ENCODE measurements at places on chromosomes 3 and 15.

GRCh38 chr3:184524981-184525336 is 36.6 kb upstream of the EPHB3 start:
- DNase-seq: no peak

DNA sequence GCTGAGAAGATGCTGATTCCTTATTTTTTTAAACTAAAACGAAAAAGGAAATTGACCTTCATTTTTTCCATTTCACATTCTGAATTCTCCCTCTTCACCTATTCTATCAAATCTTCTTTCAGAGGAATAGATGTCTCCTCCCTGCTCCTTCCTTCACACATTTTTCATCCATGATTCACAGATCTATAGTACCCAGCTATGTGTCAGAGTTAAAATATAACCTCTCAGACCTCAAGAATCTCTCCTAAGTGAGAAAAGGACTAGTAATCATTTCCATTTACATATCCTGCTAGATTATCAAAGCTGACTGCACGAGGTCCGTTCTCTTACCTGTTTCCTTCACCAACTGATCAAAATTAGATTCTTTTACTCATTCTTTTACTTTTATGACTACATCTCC is 1297.6 kb upstream of the ALCAM start:
- no peak for DNase-seq

DNA sequence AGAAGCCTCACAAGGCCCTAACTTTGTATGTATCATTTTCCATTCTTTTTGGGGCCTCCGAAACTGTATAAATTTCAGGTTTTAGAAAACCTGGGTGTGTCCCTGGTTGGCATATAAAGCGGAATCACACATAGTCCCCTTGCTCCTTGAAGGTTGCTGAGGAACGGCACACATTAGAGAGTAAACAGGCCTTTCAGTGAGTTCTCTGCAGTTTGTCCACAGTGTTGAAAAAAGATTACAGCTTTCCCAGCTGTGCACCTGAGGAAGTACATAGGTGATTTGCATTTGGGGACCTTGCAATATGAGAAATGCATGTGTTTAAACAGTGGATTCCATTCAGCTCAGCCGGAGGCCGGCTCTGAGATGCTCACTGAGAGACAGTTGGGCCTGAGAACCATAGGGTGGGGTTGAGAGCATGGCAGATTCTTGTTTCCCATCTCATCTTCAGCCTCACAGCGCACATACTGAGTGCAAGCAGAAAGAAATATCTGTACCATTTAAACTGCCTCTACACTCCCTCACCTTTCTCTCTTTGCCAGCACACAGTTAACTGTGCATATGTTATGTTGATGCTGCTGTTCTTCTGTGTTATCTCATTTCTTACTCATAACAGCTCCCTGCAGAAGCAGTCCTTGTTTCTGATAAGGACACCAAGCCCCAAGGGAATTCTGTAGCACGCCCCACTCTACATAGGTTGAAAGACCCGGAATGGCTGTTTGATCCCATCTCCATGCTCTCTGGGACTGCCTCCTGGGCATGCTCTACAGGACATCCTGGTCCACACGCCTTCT is 60.4 kb downstream of the BOC start:
- DNase-seq: no peak

GRCh38 chr3:106811376-106811775 is 565.9 kb upstream of the CCDC54 start:
- no peak for DNase-seq

GRCh38 chr3:19711160-19711782 is 222.7 kb downstream of the EFHB start:
- DNase-seq: no peak

- no peak for DNase-seq
These were observed 732 bp downstream of the SAXO2 start for GRCh38 chr15:82263350-82263749.

DNA sequence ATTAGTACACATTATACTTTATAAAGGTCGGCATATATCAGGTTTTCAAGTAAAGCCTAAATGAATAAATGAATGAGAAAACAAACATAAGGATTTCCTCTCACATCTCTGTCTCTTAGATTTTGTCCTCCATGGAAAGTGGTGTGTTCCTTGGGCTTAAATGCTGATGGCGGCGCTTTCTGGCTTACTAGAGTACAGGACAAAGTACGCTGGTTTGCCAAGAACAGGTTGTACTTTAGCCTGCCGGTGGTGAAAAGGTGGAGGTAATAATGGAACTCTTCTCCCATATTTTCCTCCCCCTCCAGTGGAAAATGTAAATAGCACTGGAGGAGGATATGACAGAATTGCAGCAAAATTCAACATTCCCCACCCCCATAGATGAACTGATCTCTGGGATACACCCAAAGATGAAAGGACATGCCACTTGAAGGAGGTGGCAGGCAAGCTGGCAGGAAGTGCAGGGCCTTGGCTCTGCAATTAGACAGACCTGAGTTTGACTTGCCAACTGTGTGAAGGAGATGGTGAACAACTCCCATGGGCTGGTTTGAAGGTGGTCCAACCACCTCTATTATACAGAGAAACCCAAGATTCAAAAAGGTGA is 29.3 kb downstream of the CEP152 start:
- DNase-seq: no peak

DNA sequence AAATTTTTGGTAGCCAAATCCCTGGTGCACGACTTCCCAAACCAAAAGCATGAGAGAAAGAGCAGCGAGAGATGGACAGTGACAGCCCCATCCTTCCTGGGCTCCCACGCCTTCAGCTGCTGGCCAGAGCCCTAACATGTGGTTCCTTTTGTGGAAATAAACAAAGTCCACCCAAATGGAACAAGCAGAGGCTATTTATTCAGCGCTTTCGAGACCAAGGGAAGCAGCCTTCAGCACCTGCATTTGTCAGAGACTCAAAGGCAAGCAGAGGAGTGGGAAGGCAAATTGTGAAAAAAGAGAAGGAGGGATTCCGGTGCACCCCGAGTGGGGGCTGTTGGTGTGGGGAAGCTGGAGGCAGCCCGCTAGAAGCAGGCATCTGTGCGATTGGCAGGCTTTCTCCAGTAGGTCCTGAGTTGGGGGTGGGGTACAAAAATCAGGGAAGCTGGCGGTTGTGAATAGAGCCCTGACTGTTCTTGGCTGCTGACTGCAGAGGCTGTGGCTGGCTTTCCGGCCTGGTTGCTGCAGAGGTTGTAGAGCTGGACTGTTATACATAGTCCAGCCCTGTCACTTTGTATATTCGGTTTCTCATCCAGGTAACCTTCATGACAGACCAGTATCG is 427.2 kb downstream of the OCA2 start:
- no peak for DNase-seq

DNA sequence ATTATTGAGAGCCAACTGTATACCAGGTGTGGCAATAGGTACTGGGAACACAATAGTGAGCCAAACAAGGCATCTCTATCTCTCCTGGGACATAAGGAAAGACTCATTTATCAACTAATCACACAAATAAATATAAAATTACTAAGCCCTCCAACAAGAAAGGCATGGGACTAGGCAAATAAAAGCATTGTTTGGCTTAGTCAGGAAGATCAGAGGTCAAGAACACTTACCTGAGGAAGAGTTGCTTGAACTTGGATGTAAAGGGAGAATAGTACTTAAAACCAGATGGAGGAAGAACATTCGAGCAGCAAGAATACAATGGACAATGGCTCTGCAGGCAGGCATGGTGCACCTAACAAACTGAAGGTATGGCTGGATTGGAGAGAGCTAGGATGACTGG is 300.7 kb downstream of the WDR72 start:
- DNase-seq: no peak

- no peak for DNase-seq
These were observed 38.6 kb upstream of the SEC22A start for GRCh38 chr3:123163141-123163540.

DNA sequence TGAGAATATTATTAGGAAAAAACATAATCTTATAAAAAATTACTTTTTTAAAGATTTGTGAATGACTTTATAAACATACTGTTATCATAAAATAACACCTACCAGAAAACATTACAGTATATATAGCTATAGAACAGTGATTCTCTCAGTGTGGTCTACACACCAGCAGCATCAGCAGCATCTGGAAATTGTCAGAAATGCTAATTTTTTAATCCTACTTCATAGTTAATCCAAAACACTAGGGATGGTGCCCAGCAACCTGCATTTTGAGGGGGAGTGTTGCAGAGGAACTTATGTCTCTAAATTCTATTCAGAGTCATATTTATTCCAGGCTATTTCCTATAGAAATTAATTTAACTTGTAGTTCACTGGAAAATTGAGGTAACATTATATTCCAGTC is 1107.8 kb downstream of the IGSF11 start:
- no peak for DNase-seq

DNA sequence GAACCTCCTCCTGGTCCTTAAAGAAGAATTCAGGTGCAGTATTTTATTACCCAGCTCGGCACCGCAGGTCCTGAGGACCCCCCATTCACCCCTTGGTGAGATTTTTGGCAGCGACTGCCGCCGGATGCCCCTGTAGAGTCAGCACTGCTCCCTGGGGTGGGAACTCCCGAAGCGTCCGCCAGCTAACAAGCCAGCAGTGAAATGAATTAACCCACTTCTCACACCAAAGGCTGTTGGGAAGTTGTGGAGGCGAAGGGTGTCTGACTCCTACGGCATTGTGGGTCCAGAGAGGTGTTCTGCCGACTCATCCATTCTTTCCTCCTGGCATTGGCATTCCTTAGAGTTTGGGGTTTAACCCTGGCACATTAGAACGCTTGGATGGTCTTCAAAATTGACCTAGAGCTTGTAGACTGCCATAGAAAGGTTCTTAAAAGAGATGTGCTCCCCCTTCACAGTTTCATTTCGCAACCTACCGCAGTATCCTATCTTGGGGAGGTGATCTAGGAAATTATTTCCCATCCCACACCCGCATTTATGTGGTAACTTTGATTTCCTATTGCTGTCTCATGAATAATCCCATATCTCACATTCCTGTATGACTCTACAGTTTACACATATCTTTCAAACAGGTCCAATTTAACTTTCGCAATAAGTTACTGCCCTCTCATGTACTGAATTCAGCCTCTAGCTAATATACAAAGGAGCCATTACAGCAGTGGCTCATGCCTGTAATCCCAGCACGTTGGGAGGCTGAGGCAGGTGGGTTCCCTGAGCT is 879 bp upstream of the EIF5A2 start:
- DNase-seq: no peak

- no peak for DNase-seq
These were observed 141.7 kb downstream of the ATP8B4 start for GRCh38 chr15:49977306-49977705.

DNA sequence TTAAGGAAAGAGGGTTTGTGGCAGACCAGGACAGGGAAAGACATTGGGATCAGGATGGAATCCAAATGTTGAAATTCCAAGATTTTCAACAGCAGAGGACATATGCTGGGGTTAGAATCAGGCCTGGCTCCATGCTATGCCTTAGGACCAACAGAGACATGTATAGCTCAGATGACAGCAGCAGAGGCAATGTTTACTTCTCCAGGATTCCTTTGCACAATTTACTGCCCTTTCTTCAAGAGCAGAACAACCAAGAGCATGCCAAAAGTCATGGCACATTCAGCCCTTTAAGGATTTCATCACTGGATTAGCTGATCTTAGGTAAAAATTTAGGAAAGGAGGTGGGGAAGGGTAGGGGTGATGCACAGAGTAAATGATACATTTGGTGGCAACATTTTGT is 69.6 kb upstream of the GSK3B start:
- no peak for DNase-seq

Data from GM13977 (cell line).